Activated CD4-positive, alpha-beta T cell treated with anti-CD3 and anti-CD28 coated beads for 4 hours (primary cell): ENCODE measurements at places on chromosomes 12 and 14.

DNA sequence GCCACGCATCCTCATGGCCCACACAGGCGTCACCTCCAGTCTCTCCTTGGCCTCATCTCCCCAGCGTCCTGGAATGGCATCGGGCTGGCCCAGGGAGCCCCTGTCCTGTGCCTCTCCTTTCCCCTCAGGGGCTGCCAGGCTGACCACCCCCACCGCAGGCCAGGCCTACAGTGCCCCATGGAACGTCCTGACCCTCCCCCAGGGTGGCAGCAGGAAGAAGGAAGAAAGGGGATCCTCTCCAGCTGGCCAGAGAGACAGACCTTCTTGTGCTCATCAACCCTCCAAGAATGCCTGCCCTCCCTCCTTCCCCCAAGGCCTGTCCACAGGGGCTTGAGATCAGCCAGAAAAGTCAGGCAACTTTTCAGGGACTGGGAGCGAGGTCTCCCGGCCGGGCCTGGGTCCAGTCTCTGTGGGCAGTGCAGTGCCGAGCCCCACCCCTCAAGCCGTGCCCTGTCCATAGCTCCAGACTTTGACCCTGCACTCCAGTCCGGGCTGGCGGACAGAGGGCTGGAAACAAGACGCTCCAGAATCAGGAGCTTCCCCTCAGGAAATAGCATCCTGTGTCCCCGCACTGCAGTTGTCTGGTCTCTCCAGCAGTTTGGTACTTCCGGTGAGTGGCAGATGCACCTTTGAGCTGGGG lies at the start of gene DAO:
Gene DAO (plus strand): TSS at position 478 of the 640 bp plus-strand sequence. CDS start 4,915 bp downstream, outside the sequence.
- DNase-seq: no peak

GRCh38 chr14:74571901-74572725 lies 39.9 kb downstream of the LTBP2 start:
- DNase-seq: no peak

DNA sequence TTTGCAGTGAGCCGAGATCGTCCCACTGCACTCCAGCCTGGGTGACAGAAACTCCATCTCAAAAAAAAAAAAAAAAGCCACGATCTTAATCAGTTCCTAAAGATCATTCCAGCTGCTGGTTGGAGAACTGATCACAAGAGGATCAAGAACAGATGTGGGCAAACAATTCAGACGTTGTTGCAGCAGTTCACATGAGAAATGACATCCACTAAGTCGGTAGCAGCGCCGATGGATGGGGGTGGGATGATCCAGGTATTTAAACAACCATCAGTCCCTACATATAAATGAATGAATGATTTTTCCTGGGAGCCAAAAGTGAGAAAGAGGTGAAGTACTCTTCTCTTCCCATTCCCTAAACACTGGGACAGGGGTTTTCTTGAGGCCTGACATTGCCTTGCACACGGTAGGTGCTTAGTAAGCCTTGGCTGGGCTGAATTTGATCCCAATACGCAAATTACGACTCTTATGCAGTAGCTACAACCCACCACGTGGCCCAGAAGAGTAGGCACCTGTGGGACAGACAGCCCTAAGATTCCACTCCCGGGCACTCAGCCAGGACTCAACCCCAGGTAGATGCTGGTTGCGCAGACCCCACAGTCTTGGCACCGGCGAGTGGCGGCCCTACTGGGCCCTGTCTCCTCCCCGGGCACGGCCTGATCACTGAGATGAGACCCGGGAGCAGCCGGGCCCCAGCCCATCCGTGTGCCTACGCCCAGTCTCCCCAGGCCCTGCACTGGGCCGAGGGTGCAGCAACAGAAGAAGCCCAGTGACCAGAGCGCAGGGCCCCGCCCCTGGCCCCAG lies 565 bp downstream of the SPRYD3 start:
- peak; percentile 42 for DNase-seq

DNA sequence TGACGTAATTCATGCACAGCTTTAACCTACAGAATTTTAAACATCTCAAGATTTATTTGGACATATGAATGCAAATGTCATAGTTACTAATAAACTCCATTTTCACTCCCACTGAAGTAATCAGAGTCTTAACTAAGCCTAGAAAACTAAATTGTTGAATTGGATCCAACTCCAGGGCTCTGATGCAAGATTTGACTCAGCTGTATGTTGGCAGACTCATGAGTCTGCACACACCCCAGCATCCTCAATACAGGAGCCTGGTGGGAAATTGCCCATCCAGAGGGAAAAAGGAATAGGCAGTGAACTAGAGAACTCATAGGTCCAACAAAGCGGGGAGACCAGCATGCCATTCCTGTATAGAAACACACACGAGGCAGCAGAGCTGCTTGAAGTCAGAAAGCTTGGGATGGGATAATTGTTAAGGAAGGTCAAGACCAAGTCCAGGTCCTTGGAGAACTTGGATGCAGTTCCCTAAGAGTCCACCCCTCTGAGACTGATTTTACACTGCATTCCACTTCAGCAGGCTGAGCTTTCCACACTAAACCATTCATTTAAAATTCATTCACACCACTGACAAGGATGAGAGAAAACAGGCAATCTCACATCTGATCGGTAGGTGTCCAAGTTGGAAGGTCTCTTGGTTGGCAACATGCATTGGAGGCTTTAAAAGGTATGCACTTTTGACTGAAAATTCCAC lies 14.4 kb downstream of the TMTC1 start:
- DNase-seq: no peak

- no peak for DNase-seq
Measured at GRCh38 chr12:102483466-102483865, 3.1 kb upstream of the IGF1 start.

- DNase-seq: no peak
Measured at GRCh38 chr12:76860256-76860655, 18.6 kb downstream of the CSRP2 start.

DNA sequence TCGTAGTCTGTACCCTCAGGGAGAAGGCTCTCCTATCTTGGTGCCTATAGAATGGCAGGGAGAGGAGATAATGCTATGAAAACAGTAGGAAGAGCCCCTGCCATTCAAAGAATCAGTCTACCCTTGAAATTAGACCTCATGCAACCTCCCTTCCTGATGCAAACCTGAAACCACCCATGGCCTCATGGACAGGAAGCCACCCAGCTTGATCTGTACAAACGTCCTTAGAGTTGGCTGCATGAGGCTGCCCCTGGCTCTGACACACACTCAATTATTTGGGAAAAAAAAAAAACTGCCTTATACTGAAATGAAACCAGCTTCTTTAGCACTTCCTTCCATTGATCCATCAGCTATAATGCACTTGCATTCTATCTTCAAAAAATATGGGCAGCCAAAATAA lies 116.6 kb upstream of the BCL2L14 start:
- no peak for DNase-seq

DNA sequence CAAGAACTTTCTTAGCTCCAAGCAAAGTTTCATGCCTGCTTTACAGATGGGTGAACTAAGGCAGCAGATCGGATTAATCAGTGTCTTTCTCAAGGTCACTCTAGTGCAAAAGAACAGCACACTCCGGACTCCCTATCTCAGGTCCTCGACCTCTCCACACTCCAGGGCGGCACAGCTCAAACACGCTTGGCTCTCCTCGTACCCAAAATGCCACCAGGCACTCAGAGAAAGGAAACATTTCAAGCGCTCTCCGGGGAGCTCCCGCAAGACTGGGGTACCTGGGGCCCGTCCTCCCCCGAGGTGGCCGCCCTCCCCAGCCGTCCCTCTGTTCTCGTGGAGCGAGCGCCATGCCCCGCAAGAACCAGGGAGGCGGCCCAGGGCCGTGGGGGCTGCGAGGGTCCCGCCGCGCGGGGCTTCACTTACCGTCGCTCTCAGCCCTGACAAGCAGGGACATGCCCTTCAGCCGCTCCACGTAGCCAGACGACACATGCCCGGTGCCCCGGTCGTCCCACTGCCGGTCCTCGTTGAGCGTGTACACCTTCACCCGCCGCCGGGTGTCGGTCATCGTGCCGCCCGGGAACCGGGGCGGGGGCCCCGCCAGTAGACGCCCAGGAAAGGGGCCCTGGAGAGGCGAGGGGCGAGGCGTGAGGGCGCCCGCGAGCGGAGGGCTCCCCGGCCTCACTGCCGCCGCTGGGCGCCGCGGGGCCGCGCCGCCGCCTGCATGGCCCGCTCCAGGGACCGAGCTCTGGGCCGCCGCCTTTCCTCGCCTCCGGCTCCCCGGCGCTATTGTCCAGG lies 830 bp downstream of the PPP4R3A start:
- DNase-seq: peak; percentile 39

GRCh38 chr12:12777092-12777491 lies 8.4 kb upstream of the APOLD1 start:
- no peak for DNase-seq

DNA sequence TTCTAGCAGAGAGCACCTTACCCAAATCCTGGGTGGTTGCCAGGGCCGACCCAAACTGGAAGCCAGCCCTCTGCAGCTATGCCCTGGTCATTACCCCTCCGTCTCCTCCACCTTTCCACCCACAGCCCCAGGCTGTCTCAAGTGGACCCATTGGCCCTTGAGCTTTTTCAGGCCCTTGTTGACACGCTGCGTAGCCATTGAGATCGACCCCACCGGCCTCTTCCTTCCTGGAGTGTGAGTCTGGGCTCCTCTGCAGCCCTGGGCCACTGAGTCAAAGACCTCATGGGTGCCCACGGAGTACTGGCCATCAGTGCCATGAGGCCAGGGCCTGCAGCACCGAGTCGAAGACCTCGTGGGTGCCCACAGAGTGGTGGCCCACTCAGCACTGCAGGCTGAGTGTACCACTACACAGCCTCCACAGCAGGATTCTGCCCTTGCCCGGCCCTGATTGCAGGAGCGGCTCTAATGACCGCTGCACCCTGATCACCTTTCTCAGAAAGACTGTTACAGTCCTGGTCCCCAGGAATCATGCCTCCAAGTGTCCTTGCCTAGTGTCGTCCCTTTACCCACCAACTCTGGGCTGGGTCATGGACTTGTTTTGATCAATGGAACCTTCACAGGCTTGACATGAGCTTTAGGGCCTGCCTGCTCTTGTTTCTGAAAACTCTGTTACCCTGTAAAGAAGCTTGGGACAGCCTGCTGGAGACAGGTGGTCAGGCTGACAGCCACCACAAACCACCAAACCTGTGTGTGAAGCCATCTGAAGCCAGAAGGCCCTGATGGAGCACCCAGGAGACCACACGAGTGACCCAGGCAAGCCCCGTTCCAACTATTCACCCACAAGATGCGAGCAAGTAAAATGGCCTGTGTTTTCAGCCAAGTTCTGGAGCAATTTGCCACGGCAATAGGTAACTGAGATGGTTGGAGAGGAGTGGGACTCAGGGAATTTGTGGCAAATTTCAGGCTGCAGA lies 39.6 kb upstream of the TRAF3 start:
- no peak for DNase-seq

DNA sequence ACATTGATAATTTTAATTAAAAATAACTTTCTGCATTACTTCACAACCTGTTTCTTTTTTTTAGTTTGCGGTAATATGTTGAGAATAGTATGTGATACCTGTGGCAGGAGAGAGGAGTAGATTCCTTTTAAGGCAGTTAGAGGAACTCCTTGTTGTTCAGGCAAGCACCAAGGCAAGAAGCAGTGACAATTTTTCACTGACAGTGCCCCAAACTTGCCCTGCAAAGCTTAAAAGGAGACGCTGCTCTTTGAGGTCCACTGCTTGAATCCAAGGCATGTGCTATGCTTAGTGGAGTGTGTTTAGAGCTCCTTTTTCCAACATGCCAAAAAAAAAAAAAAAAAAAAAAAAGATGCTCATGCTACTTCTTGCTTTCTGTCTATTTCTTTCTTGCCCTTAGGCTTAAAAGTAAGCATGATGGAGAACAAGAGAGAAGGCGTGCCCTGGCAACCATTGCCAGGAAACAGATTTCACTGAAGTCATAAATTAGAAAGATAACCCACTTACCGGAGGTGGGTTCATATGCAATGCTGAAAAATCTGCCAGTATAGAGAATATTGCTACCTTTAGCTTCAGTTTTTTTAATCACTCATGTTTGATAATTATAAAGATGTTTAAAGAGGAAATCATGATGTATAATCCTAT lies 58.3 kb upstream of the DYRK2 start:
- peak; percentile 12 for DNase-seq

DNA sequence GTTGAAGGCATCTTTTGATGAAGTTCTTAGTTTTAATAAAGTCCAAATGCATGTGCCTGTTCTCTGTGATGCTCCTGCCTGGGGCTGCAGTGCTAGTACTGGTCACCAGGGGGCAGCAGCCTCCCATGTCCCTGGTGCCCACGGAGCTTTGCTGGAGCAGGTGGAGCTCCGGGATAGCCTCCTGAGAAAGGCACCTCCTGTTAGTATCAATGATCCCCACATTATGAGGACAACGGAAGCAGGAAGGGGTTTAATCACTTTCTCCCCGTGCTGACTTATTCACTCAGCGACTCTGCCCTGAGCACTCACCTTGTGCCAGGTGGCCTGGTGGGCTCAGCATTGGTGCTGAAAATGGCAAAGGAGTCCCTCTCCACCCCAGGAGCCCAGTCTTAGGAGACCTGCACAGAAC lies 123.0 kb upstream of the PZP start:
- peak; percentile 48 for DNase-seq

DNA sequence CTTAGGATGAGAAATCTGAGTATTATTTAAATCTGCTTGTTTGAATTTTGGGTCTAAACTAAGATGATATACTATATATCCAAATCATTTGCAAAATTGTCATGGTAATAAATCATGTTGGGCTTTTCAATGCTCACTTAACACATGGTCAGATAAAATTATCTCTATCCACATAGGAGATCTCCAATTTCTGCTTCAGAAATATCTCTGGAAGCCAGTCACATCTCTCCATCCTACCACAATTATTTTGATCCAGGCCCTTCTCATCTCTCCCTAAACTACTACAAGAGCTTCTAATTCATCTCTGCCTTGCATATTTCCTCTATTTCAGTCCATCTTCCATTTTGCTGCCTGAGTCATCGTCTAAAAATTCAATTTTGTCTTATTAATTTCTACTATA lies 3.8 kb downstream of the DCN start:
- no peak for DNase-seq

DNA sequence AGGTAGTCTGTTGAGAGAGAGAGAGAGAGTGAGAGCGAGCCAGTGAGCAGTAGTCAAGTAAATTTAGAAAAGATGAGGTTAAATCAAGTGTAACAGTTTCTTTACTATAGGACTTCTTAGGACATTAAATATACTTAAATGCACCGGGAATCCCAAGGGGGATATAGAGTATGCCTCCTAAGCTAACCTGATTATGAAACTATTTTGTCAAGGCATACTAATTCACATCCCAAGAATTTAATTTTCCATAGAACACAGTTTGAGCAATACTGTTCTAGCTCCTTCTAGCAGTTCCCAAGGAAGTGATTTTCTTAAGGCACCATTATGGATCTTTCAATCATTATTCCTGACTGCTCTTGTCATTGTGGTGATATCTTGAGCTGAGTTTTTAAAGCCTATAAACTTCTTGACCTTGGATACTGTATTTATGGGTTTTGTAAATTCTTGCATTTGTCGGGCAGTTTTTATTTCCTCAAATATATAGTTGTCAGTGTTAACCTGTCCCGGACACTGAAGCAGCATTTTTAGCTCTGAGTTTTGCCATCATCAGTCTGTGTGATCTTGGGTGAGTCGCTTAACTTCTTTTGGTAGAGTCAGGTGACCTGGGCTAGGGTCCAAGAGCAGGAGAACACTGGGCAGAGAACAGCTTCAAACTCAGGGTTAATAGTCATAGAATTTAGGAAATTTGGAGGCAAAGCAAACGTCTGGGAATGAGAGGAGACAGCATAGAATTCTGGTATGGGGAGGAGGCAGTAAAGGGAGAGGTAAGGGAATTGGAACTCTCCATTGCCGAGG lies 196.5 kb upstream of the FRMD6 start:
- DNase-seq: no peak
